ENCODE measurements at places on chromosomes 1 and 21. TPM values are rescaled to one million over a fixed set of nuclear protein-coding genes. Genes with fewer than 3 reads are reported as not detected.

The THEM5 gene
- total RNA-seq: not detected

The TESK2 gene
- total RNA-seq: 11.7 TPM

- H3K4me3 ChIP-seq: no peak overlapping the region
- peaks cover 26% of the 10 kb centered on the region for H3K4me1 ChIP-seq
- H3K27me3 ChIP-seq: no peaks in the 10 kb centered on the region
- H3K27ac ChIP-seq: no peak overlapping the region
- H3K36me3 ChIP-seq: no peaks in the 10 kb centered on the region
Observed at GRCh38 chr1:41791667-41792484, 126.8 kb downstream of the HIVEP3 start.

DNA sequence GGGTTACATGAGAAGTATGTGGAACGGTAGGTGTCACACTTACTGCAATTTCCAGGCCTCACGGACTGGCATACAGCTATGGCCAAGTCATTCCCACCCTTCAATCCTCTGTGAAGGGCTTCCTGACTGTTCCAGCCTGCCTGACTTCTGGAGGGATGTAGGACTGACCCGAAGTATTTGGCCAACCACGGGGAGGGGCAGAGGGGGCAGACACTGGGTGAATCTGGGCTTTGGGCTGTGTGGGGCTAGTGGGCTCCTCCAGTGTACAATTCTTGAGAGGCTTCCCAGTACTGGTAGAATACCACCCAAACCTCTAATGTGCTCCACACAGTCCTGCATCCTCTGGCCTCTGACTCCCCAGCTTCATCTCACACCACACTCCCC is 78.2 kb downstream of the FAM78B start:
- H3K4me1 ChIP-seq: no peaks in the 10 kb centered on the region
- no peak for DNase-seq
- H3K36me3 ChIP-seq: no peaks in the 10 kb centered on the region
- no peak overlapping the region for H3K4me3 ChIP-seq

The TIE1 gene
- not detected for total RNA-seq

- DNase-seq: no peak
- no peak overlapping the region for H3K27ac ChIP-seq
- H3K4me1 ChIP-seq: no peaks in the 10 kb centered on the region
Observed at GRCh38 chr1:75559800-75560199, 51.1 kb downstream of the SLC44A5 start.

GRCh38 chr1:164591858-164592257 is 32.9 kb downstream of the PBX1 start:
- H3K36me3 ChIP-seq: no peaks in the 10 kb centered on the region
- DNase-seq: no peak
- H3K27ac ChIP-seq: no peak overlapping the region
- H3K4me3 ChIP-seq: no peak overlapping the region

DNA sequence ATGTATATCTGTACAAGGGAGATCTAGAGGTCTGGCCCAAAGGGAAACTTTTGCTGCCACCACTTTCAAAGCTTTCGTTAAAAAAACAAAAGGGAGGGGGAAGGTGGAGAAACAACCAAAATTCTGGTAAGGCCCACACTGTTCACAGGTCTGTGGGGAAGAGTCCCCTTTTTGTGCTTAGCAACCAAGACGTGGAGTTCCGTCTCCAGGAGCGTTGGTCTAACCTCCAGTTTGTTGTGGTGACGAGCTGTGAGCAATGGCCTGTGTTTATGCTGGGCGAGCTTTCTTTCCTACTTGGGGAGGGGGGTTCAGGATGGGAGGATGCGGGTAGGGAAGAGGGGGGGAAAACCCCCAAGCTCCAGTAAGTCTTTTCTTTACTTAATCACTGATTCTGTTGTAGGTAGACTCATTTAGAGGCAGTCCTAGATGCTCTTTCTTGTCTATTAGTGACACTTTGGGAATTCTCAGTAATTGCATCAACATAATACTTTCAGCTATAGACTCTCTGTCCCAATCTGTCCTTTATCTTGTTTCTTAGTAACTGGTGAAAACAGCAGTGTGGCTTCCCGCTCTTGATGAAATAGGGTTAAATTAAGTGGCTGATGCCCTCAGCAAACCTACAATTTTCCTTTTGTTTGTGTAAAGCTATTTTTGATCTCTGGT is 1.5 kb downstream of the HIPK1 start:
- peak; percentile 21 for DNase-seq
- no peaks in the 10 kb centered on the region for H3K27me3 ChIP-seq
- H3K4me3 ChIP-seq: peak overlapping the region; percentile 96
- H3K27ac ChIP-seq: peak overlapping the region; percentile 91

DNA sequence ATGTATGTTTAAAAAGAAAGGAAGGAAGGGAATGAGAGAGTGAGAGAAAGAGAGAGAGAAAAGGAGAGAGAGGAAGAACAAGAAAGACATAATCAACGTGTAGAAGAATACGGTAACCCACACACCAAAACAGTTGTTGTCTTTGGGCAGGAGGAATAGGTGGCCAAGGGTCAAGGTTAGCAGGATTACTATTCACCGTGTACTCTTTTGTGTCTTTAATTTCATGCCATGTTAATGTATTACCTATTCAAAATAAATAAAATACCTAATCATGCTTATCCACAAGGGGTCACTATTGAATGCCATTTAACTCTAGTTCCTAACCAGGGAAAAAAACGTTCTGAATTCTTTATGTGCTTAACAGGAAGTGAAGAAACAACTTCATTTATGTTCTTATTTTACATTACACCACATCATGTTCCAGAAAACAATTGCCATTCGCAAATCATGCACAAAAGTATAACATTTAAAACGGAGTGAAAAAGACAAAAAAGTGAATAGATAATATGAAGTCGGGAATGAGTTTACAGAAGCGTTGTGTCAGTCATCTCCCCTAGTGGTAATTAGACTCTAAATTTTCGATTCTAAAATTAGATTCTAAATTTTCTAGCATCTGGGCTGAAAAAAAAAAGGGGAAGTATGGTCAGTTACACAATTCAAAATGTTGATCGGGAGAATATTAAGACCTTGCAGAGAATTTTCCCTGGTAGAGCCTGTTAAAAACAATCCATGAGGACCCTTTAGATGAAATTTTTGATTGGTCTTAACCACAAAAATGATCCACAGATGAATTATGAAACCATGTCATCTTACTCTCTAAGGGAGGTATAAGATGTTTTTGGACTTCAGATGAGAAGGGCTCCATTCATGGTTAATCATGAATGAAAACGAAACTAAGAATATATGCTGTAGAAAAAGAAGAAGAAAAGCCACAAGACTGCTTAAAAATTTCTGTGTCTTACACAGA is 700 bp upstream of the KMO start:
- H3K27me3 ChIP-seq: no peaks in the 10 kb centered on the region
- peaks cover 43% of the 10 kb centered on the region for H3K4me1 ChIP-seq
- H3K4me3 ChIP-seq: peak overlapping the region; percentile 91
- DNase-seq: no peak
- H3K36me3 ChIP-seq: peaks cover 20% of the 10 kb centered on the region

DNA sequence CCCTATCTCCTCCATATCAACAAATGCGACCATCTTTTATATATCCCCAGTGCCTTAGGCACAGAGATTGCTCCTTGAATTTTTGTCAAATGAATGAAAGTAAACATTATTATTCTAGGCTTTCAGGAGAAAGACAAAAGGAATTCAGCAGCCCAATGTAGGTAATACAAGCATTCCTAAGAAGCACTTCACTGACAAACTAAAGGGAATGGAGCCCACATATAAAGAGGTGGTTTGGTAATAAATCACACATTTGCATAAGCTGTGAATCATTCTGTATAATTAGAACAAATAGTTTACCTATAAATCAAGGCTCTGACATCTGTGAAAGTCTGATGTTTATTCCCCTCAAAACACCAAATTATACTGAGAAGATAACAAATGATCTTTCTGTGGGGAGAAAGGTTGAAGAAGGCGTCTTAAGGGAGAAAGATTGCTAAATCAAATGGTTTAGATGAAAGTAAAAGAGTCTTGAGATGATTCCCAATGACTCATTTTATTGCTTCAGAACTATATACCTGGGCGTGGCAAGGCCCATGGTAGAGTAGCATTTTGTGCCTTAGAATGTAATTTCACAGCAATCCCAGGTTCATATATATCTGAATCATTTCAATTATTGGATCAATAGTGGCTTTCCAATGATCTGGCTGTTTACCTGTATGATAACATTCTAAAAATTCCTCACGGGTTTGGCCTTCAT is 558.1 kb downstream of the AGBL4 start:
- H3K36me3 ChIP-seq: no peaks in the 10 kb centered on the region
- no peak overlapping the region for H3K27ac ChIP-seq
- no peak for DNase-seq
- H3K4me3 ChIP-seq: no peak overlapping the region
- H3K27me3 ChIP-seq: no peaks in the 10 kb centered on the region

GRCh38 chr1:158255656-158256055 is 1.4 kb downstream of the CD1A start:
- no peak overlapping the region for H3K4me3 ChIP-seq
- peaks cover 31% of the 10 kb centered on the region for H3K4me1 ChIP-seq
- no peak overlapping the region for H3K27ac ChIP-seq
- peaks cover 10% of the 10 kb centered on the region for H3K36me3 ChIP-seq
- H3K27me3 ChIP-seq: no peaks in the 10 kb centered on the region
- no peak for DNase-seq

DNA sequence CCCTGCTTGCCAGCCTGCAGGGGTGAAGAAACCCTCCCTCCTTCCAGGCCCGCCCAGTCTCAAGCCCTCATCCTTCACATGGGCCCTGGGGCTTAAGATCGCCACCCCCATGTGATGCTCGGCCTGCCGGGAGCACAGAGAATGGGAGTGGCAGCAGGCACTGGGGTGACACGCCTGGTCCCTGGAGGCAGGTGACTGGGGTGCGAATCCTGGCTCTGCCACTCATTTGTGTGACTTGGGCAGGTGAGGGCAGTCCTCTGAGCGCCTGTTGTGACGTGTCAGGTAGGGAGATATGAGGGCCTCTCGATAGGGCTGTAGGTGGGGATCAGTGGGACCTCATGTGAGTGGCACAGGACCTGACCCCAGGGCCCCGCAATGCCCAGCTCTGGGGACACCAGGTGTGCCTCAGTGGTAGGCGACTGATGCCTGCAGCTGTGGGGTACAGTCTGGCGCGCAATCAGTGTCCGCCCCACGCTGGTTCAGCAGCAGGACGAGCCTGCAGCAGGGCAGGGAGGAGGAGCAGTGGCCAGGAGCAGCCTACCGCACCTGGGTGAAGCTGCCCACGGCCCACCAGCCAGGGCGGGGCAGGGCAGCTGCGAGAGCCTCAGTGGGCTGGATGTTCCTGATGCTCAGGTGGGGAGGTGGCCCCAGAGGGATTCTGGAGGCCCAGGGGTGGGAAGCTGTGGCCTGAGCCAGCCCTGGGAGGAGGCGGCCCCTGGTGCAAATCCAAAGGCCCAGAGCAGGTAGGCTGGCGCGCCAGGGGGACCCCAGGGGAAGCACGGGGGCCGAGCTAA is 6.2 kb downstream of the SH2D5 start:
- DNase-seq: no peak
- no peaks in the 10 kb centered on the region for H3K36me3 ChIP-seq
- H3K4me3 ChIP-seq: no peak overlapping the region
- no peak overlapping the region for H3K27ac ChIP-seq
- H3K4me1 ChIP-seq: peaks cover 9% of the 10 kb centered on the region

DNA sequence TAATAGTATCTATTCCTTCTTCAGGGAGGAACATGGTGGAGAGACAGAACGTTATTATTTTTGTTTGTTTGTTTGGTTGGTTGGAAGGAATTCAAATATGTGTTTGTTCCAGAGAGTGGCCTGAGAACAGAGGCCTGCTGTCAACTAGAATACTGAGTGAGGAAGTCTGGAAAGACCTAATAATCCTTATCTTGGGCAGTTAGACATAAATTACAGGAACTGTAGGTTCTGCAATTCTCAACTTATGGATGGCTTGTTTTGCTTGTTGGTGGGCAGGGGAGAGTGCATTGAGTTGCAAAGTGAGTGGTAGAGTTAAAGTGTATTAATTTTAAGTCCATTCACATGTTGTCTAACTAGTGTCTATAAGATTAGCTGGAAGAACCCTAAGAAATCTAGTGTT is 197.6 kb downstream of the BACH1 start:
- H3K27me3 ChIP-seq: no peaks in the 10 kb centered on the region
- peaks cover 12% of the 10 kb centered on the region for H3K36me3 ChIP-seq
- no peaks in the 10 kb centered on the region for H3K4me1 ChIP-seq
- H3K27ac ChIP-seq: no peak overlapping the region

DNA sequence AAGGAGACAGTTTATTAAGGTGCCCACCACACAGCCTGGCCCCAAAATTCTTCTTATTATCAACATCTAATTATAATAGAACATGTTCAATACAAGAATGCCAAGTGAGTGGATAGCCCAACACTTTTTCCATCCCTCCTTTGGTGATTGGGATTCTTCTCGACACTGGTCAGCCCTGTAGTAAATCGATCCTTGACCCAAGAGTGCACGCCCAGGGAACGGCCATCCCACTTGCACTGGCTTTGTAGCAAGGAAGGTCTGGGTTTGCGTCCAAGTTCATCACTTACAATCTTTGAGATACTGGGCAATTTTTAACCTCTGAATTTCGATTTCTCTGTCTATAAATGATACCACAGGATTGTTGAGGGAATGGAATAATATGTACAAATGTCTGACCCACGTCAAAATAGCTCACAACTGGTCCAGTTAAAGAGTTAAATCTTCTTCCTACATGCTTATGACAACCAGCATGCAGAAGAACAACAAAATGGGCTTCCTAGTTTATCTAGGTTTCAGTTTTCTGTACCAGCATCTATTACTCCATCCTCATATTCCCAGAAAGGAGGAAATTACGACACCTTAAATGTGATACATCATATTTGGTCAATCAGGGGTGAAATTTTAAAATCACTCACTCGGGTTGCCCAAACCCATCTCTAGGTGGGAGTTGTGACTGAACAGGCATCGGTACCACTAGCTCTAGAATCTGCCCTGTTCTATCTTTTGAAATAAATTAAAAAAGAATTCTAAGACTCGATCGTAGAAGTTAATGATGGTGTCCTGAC is 161.8 kb downstream of the CLIC6 start:
- H3K36me3 ChIP-seq: peaks cover 82% of the 10 kb centered on the region
- H3K27ac ChIP-seq: no peak overlapping the region
- no peak for DNase-seq
- no peak overlapping the region for H3K4me3 ChIP-seq
- H3K27me3 ChIP-seq: no peaks in the 10 kb centered on the region

DNA sequence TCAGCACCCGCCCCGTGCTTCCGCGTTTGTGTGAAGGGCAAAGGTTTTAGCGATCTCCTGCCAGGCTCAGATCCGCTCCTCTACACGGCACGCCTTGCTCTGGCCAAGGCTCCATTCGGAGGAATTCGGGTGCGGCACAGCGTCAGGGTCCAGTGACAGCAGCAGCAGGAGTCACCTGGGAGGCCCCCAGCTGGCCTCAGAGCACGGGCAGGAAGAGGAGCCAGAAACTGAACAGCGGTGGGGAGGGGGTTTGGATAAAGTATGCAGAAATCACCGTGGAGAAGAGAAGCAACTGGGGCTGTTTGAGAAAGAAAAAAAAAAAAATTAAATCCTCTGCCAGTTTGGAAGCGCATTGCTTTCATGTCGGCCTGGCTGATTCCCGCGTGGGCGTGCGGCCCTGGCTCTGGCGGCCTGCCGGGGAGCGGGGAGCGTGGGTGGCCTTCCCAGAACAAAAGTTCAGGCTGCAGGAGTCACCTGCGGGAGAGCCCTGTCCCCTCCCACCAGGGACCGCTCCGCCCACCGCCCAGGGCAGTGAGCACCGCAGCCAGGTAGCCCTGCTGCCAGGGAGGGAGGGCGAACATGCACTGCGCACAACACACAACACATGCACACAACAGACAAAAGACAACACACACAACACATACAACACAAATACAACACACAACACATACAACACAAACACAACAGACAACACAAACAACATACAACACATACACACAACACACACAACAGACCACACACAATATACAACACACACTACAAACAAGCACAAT is 107.6 kb downstream of the ETS2 start:
- H3K27ac ChIP-seq: no peak overlapping the region
- H3K27me3 ChIP-seq: peaks cover 10% of the 10 kb centered on the region
- H3K36me3 ChIP-seq: no peaks in the 10 kb centered on the region
- no peak for DNase-seq
- no peaks in the 10 kb centered on the region for H3K4me1 ChIP-seq
